Activated CD4-positive, CD25-positive, alpha-beta regulatory T cell (primary cell): ENCODE measurements at places on chromosomes 7 and 10.

DNA sequence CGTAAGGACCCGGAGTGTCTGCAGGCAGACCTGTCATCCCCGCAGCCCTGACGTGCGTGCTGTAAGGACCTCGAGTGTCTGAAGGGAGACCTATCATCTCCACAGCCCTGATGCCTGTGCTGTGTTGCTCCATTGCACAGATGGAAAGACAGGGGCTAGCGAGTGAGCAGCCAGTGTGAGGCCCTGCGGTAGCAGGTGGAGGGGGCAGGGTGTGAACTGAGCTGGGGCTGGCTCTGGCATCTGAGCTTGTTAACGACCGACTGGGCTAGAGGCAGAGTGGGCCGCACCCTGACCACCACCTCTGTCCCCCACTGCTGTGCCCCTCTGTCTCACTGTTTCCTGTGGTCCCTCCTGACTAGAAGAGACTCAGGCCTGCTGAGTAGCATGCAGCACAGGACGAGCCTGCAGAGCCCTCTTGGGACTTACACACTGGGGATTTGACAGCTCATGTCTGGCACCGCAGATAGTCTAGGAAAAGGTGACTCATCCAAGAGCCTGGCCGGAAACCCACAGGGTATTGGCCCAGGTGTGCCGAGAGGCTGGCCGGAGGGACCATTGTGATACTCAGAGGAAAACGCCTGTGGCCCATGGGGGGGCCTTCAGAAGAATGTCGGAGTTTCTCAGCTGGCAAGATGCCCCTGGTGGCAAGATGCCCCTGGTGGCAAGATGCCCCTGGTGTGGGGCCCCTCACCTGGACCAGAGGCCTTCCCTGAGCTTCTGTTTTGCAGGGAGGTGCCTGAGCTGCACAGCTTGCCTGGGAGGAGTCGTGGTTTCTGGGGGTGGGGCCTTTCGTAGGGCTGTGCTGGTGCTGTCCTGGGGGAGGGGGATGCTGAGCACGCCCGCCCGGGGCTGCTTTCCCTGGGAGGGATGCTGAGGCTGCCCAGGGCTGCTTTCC, 34.3 kb downstream of the INPP5A start:
- DNase-seq: peak; percentile 40

GRCh38 chr7:112101201-112101846, 104.9 kb downstream of the DOCK4 start:
- DNase-seq: no peak

- no peak for DNase-seq
Measured at GRCh38 chr10:114281006-114281405, 42.0 kb downstream of the VWA2 start.

DNA sequence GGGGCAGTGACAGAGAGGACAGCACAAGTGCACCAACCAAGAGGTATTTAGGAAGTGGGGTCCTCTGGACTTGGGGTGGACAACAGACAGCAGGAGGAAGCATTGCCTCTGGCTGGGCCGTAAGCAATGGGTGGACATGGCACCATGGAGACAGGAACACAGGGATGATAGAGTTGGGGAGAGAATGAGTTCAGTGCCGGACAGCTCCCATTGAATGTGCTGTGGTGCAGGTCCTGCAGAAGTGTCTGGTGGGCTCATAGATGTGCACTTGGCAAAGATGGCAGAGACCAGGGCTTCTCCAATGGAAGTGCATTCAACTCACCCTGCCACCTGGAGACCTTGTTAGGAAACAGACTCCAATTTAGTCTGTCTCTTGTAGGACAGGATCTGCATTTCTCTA, 341.5 kb upstream of the ZMIZ1 start:
- no peak for DNase-seq

DNA sequence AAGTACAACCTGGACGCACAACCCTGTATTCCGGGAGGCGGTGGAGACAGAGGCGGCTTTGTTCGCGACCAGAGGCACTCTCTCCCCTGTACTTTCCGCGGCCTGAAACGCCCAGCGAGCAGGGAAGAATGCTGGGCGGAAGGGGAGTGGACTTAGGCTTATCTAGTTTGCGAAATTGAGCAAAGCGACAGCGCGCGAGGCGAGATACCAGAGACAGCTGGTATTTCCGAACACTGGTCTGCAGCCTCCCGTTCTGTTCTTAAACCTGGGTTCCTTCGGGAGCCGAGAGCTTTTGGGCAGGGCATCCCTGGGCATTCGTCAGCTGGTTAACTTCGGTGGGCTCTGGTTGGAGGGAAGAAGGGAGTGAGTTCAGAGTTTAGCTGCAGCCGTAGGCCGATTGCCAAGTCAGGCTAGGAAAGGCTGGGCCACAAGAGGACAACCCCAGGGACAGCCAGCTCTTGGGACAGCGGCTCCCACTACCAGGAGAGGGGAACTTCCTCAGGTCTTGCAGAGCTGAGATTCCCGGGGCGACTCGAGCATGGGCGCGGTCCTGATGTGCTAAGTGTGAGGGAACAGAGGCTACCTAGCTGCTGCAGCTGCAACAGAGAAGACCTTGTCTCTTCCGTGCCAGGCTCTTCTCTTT, 3.9 kb downstream of the HMX3 start:
- no peak for DNase-seq

GRCh38 chr7:132520591-132521280, 55.5 kb downstream of the PLXNA4 start:
- DNase-seq: no peak

DNA sequence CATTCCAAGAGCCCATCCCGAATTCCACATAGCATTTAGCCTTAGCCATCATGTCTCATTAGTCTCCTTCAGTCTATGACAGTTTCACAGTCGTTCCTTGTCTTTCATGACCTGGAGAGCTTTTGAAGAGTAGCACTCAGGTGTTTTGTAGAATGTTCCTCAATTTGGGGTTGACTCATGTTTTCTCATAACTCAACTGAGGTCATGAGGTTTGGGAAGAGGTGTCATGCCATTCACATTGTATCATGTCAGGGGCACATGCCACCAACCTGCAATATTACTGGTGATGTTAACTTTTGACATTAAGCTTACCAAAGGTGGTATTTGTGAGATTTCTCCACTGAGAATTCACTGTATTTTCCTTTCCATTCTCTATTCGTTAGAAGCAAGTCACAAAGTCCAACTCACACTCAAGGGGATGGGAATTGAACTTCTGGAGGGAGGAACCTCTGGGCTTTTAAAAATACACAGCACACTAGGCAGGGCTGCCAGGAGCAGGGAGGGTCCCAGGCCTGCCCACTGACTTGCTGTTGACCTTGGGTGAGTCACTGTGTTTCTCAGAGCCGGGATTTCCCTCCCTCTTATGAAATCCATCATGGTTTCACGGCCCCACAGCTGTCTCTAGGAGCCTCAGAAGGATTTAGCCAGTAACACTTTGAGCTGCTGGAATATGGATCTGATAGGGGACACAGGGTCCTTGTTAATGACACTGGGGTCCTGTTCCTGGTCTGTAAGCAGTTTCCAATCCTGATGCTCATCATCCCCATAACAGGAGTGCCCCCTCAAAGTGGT, 74.4 kb upstream of the TCF7L2 start:
- DNase-seq: no peak

DNA sequence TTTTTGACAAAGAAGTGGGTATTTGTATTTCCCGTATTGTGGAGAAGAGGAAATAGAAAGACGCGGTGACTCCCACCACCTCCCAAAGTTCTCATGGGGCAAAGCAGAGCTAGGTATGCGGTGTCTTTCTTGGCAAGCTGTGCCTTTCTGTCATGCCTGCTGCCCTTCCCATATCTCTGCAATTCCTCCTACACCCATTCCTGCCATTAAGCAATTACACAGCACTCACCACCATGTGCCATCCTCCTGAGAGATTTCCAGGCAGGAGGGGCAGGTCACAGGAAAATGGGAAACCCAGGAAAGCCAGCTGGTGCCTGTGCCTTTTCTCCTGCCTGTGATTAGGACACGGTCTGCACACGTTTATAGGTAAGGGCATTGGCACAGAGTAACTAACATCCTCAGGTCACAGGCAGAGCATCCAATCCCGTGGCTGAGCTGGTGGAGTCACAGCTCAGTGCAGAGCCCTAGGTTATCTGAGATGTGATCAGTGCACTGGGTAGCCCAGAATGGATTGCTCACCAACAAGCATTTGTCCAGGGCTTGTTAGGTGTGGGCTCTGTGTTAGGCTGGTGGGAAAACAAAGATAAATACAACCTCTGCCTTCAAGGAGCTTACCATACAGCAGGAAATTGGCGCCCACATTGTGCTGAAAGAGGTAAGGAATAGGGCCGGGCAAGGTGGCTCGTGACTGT, 9.4 kb upstream of the CRTAC1 start:
- DNase-seq: no peak

- no peak for DNase-seq
Measured at GRCh38 chr10:14731875-14732512, 42.7 kb downstream of the FAM107B start.

DNA sequence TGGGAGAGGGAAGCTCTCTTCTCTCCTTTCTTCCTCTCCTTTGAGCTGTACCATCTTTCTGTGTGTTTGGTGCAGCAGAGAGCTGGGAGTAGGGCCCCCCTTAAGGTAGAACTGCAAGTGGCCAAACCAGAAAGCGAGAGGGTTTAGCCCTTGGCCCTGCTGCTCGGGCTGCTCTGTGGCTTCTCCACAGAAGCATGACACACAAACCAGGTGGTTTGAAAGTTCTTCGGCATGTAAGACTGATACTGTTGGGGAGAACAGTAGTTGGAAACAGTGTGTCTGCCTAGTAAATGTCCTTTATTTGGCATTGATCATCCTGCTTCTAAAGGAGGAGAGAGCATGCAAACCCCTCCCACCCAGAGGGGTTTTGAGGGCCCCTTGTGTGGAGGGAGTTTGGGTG, 277.8 kb downstream of the CELF2 start:
- DNase-seq: no peak

- no peak for DNase-seq
Measured at GRCh38 chr10:92047215-92047614, 123.6 kb downstream of the BTAF1 start.

GRCh38 chr7:133572087-133572486, 319.2 kb downstream of the EXOC4 start:
- no peak for DNase-seq

- DNase-seq: no peak
Measured at GRCh38 chr10:35219292-35219691, 92.6 kb downstream of the CREM start.

- no peak for DNase-seq
Measured at GRCh38 chr10:61786728-61787127, 114.8 kb upstream of the ARID5B start.

GRCh38 chr10:54203401-54203800, 597.6 kb downstream of the PCDH15 start:
- DNase-seq: no peak

- no peak for DNase-seq
Measured at GRCh38 chr7:100489824-100490223, 6.1 kb downstream of the NYAP1 start.

DNA sequence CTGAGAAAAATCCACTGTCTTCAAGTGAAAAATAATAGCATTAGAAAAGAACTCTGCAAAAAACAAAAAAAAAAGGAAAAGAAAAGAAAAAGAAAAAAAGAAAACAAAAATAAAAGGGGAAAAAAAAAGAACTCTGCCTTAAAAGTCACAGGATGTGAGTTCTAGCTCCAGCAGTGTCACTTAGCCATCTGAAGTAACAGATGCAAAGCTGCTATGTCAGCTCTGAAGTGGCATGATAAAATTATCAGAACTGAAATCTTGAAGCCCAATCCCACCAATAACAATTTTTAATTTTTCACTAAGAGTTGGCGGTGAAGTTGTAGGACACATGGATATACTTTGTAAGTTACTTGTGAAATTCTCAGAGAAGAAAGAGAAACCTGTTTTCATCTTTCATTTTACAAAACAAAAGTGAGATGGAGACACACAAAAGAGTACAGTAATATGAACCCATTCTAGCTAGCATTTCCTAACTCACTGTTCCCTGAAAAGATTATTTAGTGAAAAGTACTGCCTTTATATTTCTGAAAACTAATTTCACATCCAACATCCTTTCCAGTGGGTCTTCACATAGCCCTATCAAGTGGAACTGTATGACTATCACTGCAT, 103.5 kb downstream of the ELAPOR2 start:
- no peak for DNase-seq

- DNase-seq: no peak
Measured at GRCh38 chr10:1628757-1629156, 108.6 kb downstream of the ADARB2 start.

DNA sequence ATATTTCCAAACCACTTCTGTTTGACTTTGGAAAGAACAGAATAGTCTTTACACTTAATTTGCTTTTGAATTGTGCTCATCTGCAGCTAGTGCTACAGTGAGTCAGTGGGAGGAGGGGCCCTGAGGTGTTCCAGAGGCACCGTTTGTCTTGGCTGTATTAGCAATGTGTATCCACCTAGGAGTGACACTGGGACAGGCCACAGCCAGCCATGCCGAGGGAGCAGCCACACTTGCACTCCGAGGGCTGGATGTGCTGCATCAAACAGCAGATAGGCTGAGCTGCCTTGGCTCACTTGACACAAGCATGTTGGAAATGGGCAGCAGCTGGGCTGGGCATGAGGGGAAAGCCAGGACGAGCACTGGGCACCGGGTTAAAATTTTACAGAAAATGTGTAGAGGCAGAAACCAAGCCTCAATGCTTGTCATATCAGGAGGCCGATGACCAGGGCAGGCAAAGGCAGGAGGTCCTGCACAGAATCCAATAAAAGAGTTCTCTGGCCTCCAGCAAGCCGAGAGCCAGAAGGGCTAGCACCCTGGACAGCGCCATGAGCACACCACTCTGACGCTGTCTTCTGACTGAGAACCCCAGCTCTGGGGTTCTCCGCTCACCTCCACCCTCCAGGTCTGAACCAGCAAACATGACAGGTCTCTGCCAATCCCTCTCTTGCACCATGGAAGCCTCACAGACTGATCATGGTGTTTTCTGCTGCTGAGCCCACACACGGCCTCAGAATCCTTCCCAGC, 163.3 kb downstream of the GRID1 start:
- no peak for DNase-seq

GRCh38 chr7:19102884-19103283, 14.6 kb downstream of the TWIST1 start:
- no peak for DNase-seq

- DNase-seq: no peak
Measured at GRCh38 chr10:98168766-98169165, 34.3 kb downstream of the R3HCC1L start.

DNA sequence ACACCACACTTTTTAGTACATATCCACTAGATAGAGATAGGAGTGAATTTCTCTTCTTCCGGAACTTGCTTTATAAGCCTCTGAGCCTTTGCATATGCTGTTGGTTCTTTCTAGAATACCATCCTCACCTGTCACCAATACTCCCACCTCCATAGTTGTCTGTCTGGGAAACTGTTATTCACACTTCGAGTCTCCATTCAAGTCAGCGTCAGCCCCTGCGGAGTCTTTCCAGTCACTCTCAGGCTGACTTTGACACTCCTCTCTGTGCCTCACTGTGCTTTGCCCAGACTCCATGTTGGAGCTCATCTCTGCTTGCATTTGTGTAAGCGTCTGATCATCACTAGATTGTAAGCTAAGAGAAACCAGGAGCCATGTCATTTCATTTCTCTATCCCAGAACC, 66.5 kb upstream of the NRBF2 start:
- no peak for DNase-seq

DNA sequence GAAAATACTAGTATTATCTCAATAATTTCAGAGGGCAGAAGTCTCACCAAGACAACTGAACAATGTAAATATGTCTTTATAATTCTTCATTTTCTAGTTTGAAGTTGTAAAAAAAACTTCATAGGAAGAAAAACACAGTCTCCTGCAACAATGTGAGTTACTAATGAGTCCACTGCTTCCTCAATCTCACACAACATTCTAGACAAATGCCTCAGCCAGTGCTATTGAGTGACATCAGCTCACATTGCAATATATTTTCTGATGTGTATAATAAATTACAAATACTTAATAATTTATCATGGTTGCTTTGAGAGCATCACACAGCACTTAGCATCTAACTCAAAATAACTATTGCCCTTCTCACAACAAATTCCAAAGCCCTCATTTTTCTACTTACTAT, 321.2 kb downstream of the GRM8 start:
- no peak for DNase-seq
